ENCODE measurements at places on chromosomes 4 and X.

DNA sequence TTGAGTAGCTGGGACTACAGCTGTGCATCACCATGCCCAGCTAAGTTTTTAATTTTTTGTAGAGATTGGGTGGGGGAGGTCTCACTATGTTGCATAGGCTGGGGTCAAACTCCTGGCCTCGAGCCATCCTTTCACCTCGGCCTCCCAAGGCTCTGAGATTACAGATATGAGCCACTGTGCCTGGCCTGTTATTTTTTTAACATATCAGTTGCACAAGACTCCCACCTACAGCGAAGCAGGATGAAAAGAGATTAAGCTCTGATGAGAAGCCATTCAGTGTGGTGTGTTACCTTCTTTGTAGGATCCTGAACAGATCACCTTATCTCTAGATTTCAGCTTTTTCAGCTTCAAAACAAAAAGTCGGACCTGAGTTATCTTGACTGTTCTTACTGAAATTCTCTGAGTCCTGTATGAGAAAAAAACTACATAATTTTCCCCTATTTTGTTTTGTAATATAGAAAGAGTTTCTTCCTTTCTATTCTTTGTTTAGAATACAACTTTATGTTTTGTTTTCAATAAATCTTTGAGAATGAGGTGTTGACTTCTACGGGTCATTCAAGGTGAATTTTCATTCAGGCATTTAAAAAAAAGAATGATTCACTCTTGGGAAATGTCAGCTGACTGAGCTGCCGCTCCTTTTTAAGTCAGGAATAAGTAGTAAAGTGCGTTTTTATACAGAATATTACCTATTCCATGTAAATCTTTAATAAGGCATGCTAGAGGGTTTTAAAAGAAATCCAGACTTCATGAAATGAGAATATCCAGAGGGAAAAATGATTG, 134.6 kb downstream of the ARSF start:
- no peak for DNase-seq

DNA sequence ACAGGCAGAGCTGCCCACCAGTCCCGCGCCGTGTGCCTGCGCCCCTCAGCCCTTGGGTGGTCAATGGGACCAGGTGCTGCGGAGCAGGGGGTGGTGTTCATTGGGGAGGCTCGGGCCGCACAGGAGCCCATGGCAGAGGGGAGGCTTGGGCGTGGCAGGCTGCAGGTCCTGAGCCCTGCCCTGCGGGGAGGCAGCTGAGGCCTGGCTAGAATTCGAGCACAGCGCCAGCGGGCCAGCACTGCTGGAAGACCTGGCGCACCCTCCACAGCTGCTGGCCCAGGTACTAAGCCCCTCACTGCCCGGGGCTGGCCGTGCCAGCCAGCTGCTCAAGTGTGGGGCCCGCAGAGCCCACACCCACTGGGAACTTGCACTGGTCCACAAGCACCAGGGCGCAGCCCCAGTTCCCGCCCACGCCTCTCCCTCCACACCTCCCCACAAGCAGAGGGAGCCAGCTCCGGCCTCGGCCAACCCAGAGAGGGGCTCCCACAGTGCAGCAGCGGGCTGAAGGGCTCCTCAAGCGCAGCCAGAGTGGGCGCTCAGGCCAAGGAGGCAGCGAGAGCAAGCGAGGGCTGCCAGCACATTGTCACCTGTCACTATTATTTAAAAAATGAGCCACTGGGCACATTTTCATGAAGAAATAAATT, 645.8 kb downstream of the CENPC start:
- no peak for DNase-seq

DNA sequence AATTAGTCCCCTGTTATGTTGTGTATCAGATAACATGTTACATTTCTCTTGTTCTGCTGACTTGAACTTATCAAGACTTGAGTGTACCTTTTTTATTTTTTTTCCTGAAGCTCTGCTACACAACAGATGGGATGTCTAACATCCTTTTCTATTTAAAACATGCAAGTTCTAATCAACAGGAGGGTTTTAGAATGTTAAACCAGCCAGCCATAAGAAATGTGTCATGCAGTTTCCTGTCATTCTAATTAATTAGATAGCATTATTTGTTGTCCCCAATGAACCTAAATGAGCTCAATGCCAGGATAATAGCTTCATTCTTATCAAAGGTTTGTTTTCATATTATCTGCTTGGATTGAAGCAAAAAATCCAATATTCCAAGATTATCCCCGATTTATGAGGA, 958.2 kb downstream of the PCDH7 start:
- no peak for DNase-seq

- no peak for DNase-seq
These were observed 11.9 kb downstream of the EXOC1 start for GRCh38 chr4:55865228-55865806.

GRCh38 chr4:178480105-178480504, 1037.9 kb upstream of the AGA start:
- DNase-seq = no peak

- no peak for DNase-seq
These were observed 204.1 kb upstream of the DDX53 start for GRCh38 chrX:22795671-22796070.

GRCh38 chr4:113674251-113674650, 87.3 kb downstream of the CAMK2D start:
- no peak for DNase-seq

GRCh38 chr4:93320356-93320755, 508.2 kb upstream of the ATOH1 start:
- no peak for DNase-seq

DNA sequence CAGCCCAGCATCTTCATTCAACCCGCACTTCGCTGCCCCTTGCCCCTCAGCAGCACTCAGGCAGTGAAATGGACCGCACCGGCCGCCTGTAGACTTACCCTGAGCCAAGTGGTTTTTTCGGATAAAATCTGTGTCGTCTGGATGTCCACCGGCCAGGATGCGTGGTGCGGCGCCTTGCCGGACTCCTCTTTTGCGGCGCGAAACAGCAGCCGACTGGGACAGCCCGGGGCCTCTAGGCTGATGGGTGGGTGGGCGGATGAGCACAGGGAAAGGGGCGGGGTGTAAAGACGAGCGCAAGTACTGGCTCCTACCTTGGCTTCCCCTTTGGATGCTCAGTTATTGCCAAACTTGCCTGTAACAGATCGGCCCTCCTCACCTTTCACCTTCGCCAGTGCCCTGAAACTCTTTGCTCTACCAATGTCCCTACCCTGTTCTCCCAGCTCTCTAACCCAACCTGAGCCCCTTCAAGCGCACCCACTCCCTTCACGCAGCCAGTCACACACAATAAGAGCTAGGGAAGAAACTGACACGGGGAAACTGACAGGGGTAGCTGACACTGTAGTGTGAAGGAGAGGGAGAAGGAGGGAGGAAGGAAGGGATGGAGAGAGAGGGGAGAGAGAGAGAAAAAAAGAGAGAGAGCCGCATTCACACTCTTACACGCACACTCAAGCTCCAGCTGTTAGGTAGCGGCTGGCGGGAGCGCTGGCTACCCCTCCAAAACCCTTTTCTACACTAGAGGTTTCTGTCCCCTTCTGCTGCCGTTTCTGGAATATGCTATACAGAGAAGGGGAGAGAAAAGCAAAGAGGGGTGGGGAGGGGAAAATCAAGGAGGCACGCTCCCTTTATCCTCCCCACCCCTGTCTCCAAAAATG, 559 bp downstream of the TRPC5 start:
- DNase-seq = no peak

GRCh38 chr4:96744676-96745075, 904.8 kb downstream of the PDHA2 start:
- no peak for DNase-seq

GRCh38 chr4:159400558-159401225, 297.8 kb downstream of the RAPGEF2 start:
- no peak for DNase-seq

DNA sequence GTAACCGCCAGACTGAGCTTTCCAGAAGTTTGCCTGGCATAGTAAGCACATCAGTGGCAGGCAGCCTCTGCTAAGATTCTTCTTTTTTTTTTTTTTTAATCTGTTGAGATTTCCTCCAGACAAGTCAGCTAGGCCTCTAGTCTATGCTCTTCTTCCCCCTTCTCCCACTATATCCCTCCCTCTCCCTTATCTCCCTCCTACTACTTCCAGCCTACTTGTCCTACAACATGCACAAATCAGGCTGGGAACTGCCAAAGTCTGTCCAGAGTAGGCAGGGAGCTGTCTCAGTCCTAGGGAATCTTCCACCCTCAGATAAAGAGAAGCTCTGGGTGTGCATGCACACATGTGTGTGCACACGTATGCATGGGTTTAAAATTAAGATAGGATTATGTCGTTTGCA, 49.7 kb upstream of the ARMCX2 start:
- DNase-seq = no peak

GRCh38 chr4:107721436-107722100, 1.5 kb upstream of the PAPSS1 start:
- peak; percentile 31 for DNase-seq

GRCh38 chrX:31233941-31234496, 162.2 kb upstream of the FTHL17 start:
- DNase-seq = no peak

DNA sequence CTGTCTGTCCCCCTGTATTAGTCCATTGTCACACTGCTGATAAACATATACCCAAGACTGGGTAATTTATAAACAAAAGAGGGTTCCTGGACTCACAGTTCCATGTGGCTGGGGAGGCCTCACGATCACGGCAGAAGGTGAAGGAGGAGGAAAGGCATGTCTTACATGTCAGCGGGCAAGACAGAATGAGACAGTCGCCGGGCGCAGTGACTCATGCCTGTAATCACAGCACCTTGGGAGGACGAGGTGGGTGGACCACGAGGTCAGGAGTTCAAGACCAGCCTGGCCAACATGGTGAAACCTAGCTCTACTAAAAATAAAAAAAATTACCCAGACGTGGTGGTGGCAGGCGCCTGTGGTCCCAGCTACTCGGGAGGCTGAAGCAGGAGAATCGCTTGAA, 24.7 kb downstream of the IL3RA start:
- no peak for DNase-seq

DNA sequence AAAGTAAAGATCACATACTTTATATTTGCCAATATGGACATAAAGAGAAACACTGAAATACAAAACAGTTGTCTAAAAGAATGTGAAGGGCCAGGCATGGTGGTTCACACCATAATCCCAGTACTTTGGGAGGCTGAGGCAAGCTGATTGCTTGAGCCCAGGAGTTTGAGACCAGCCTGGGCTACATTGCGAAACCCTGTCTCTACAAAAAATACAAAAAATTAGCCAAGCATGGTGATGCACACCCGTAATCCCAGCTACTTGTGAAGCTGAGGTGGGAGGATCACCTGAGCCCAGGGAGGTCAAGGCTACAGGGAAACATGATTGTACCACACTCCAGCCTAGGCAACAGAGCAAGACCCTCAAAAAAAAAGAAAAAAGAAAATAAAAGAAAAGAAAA, 11.8 kb downstream of the RBM47 start:
- no peak for DNase-seq

GRCh38 chr4:158484173-158484885, 37.4 kb upstream of the RXFP1 start:
- no peak for DNase-seq

GRCh38 chr4:112377171-112377570, 80.0 kb downstream of the ALPK1 start:
- DNase-seq = no peak

DNA sequence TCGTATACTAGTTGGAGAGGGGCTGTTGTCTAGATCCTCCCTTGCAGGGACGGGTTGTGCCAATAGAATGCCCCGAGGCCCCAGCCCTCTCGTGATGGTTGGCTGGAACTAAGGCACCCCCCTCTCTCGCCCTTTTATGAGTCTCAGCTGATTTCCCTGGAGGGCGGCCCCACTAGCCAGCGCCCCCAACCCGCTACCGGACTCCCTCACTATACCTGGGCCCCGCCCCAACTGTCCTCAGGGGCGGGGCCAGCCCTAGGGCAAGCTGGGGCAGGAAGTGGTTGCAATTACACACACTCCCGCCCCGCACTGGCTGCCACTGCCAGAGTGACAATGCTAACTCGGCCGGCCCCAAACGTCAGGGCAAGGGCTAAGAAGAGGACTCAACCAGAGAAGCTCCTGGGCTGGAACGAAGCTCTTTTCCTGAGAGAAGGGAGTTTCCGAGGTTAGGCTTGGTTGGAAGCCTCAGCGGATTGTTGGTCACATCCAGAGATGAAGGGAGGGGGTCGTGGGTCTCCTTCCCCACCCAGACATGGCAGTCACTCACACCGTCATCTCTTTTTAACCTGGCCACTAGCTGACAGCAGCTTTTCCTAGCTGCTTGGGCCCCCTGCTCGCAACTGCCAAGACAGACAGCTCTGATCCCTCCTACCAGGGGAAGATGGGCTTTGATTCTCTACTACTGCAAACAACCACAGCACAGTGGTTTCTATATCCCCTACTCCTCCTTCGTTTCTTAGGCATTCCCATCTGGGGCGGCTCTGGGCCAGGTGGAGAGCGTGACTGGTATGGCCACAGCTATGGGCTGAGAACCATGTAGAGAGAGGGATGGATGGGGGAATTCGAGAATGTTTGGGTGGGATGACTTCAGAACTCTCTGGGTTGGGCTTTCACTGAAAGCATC, 21.0 kb upstream of the BCORL1 start:
- DNase-seq = peak; percentile 46

DNA sequence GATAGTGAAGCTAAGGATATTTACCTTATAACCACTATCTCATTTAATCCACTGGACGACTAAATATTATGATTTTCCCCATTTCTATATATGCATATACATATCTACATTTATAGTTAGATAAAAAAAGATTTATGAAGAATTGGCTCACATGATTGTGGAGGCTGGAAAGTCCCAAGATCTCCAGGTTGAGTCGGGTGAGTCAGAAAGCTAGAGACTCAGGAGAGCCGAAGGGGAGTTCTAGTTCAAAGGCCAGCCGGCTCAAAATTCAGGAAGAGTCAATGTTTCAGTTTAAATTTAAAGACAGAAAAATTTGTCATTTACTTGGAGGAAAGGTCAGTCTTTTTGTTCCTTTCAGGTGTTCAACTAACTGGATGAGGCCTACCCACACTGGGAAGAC, 158.2 kb upstream of the CPEB2 start:
- no peak for DNase-seq

DNA sequence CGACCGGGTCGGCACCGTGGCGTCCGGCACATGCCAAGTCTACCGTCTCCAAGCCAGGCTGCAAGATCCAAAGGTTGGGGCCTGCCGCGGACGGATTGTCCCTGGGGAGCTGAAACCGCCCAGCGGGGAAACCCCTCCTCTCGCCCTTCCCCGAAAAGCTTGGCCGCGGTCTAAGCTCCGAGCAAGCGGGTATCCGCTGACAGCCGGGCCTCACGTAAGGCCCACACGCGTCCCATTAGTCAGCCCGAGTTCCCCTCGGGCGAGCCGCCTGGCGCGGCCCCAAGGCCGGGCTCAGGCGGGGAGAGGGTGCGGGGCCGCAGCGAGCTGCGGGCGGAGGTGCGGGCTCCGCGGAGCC, 6.8 kb upstream of the BCOR start:
- no peak for DNase-seq

- DNase-seq = no peak
These were observed 43.3 kb downstream of the NYX start for GRCh38 chrX:41490446-41490845.
